ENCODE measurements at places on chromosomes 6 and 20.

- DNase-seq: no peak
Measured at GRCh38 chr6:20702366-20702765, 168.1 kb downstream of the CDKAL1 start.

DNA sequence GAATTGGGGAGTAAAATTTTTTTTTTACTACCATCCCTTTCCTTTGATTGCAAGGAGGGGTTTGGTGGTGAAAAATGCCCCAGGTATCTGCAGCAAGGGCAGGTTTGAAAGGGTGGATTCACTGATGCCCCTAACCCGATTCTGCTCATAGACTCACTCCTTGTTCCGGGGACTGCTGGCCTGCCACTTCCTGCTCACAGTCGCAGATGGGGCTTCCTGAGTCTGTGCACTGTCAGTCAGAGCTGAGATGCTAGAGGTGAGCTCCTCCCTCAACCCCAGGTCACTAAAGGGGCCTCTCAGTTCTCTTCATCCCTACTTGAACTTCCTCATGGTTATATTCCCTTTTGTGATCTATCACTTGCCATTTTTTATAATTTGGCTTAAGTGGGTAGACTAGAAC lies 357.9 kb downstream of the FARS2 start:
- no peak for DNase-seq

- no peak for DNase-seq
Measured at GRCh38 chr20:4672948-4673347, 48.8 kb upstream of the PRND start.

DNA sequence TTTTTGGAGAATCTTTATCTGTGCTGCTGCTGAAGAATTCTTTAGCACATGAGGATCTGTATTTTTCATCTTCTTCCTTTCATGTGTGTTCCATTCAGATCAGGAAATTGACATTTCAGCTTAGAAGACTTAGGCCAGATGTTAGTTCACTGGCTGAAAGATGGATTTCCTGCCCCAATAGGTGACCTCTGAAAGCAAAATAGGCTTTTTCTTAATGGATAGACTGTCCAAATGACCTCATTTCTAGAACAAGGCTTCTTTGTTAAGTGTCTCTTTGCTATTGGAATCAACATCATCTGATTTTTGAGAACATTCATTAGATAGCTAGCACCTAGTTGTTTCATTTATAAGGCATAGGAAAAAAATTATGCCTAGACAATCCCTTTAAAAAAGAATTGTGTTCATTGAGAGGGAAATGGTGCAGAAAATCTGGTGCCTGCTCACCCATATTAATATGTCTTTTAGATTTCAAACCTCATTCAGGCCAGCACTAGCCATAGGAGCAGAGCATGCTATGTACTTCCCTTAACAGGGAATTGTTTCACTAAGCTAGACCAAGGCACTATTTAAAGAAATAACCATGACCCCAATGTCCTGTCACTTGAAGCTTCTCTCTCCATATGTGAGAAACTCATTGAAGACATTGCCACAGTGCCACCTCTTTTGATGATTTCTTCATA lies 13.6 kb upstream of the SASH1 start:
- DNase-seq: no peak

Measured in lung (tissue), 17 donors.